Stimulated activated CD8-positive, alpha-beta memory T cell treated with anti-CD3 and anti-CD28 coated beads, Interleukin-12 subunit alpha, Interleukin-12 subunit beta, amount 100 ng/mL, for 1 hour (primary cell): ENCODE measurements at places on chromosomes 3 and 15.

DNA sequence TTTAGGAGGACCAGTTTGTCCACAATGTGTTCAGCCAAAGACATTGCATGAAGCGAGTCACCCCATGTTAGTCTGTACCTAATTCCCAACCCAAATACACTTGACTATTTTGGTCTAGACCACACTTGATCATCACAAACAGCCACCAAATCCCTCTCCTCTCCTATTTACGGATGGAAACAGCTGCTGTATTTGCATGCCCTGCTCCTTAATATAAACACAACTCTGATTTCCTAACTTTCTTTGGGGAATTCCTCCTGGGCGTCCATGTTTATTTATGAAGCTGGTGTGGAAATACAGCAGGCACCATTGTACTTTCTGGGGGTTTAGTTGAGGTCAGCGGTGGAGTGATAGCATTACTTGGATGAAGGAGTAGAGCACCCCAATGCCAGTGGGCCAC lies 235.2 kb downstream of the TLE3 start:
- no peak for DNase-seq

GRCh38 chr3:63824309-63824708 lies 5.2 kb downstream of the C3orf49 start:
- no peak for DNase-seq

DNA sequence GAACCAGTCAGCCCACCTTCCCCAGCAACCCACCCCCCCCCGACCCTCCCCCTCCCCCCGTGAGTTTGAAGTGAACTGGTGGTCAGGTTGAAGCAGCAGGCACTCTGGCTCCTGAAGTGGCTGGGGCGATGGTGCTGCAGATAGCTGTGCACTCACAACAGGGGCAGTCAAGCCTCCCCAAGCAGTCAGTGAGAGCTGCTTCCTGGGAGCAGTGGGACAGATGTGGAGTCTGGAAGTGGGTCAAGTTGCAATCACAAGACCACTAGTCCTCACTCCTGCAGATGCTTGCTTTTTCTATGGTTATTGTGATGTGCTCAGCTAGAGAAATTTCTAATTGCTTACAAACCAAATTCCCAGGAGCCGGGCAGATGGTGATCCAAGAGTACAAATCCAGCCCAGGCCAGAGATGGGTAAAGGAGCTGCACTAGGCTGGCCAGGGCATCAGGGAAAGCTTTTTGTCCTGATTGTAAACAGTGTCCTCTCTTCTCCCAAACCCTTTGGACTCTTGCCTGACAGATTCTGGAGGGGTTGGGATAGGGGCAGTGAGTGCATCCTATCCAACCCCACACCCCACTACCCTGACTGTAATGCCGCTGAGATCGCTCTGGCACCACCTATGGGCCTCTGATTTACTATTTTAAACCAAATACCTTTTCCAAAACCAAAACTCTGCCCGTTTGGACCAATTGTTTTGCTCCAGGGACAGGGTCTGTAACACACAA lies 9.8 kb upstream of the CLPX start:
- no peak for DNase-seq

DNA sequence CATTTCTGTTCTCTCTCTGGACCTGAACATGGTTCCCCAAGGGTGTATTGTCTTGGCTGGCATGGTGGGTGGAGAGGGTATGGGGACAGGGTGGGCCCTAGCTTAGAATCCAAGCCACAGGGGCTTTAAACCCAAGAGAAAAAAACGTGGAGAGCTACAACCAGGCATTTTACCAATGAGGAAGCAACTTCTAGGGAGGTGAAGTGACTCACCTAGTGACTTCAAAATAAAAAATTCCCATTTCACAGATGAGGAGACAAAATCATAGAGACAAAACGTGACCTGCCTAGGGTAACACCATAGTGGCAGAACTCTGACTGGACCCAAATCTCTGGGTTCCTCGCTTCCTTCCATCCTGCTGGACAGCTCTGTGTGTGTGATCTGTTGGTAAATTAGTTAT lies 216.8 kb downstream of the RPLP1 start:
- no peak for DNase-seq

GRCh38 chr3:138877226-138877625 lies 42.5 kb upstream of the PIK3CB start:
- no peak for DNase-seq

- no peak for DNase-seq
Measured at GRCh38 chr15:62564886-62565633, 400.0 kb upstream of the C2CD4B start.

- DNase-seq = no peak
Measured at GRCh38 chr15:28933710-28934445, 48.1 kb downstream of the APBA2 start.

- DNase-seq = no peak
Measured at GRCh38 chr3:127473244-127474024, 117.1 kb downstream of the TPRA1 start.

- DNase-seq = no peak
Measured at GRCh38 chr3:17742880-17743657, 638 bp upstream of the TBC1D5 start.

GRCh38 chr3:32181796-32182195 lies 56.7 kb upstream of the CMTM8 start:
- DNase-seq = no peak

- DNase-seq = no peak
Measured at GRCh38 chr15:78364233-78364632, 24.1 kb downstream of the CRABP1 start.

- no peak for DNase-seq
Measured at GRCh38 chr3:99892332-99892731, 74.7 kb downstream of the CMSS1 start.

GRCh38 chr15:79682285-79682684 lies 214.5 kb downstream of the MTHFS start:
- no peak for DNase-seq

DNA sequence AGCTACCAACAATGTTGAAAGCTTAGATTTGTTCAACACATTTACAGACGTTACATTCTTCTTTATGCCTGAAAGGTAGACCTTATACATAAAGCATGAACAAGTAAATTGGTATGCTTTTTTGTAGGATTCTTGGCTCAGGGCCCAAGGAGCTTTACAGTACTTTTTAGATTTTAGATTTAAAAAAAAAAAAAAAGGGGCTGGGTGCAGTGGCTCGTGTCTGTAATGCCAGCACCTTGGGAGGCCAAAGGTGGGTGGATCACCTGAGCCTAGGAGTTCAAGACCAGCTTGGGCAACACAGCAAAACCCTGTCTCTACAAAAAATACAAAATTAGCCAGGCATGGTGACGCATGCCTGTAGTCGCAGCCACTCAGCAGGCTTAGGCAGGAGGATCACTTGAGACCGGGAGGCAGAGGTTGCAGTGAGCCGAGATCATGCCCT lies 39.7 kb downstream of the MEF2A start:
- DNase-seq = no peak

- no peak for DNase-seq
Measured at GRCh38 chr3:43968465-43968864, 273.2 kb upstream of the TOPAZ1 start.

DNA sequence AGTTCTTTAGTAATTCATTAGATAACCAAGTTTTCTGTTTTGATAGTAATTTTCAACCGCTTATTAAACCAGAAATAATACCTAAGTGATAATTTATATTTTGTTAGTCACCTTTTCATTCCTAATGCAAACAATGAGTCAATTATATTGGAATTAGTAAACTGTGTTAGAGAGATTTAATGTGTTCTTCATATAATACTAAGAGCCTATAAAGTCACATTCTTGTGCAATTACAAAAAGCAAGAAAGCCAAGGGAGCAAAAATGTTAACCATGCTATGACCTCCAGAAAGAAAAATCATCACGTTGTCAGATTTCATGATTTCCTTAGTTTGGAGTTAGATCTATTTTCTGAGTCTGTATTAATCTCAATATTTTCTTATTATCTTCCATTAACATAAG lies 108.8 kb upstream of the SAMMSON start:
- no peak for DNase-seq

GRCh38 chr15:43376017-43376705 lies 5.3 kb downstream of the TUBGCP4 start:
- no peak for DNase-seq

DNA sequence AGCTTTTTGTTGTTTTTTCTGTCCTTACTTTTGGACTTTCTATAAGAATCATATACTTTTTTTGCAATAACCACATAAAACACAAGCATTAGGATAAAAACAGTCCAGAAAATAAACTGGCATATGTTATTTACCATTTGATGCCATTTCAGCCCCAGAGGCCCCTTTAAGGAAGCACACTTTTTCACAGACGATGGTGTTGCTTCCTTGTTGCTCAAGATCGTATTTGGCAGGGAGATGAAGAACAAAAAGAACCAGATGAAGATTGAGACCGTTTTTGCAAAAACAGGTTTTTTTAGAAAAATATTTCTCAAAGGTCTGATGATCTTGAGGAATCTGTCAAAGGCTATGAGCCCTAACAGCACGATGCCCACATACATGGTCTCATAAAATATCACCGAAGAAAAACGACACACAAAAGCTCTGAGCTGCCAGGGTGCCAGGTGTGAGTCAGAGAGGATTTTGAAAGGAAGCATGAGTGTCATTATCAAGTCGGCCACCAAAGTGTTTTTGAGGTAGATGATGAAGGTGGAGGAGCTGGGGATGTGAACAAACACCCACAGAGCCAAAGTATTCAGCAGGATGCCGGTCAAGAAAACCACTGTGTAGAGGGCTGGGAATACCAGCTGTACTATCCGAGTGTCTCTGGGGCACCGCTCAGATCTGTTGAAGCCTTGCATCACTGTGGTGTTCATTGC lies 902 bp downstream of the P2RY13 start:
- DNase-seq = no peak
